ENCODE measurements at places on chromosomes 7 and 10. TPM values are rescaled to one million over a fixed set of nuclear protein-coding genes. Genes with fewer than 3 reads are reported as not detected.

DNA sequence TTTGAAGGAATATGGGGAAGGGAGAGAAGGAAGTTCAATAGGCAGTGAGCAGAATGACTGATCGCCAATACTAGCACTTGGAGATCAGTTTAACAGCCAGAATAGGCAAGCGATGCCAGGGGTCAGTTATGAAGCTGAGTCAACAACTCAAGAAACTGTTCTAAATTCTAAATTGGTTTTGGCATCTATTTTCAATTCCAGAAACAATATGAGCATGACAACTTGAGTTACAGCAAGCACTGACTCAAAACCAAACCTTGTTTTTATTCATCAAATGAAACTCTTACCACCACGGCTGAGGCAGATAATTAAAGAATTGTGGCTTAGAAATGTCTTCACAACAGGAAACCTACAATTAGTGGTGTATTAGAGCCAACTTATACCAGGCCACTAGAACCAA, 180.5 kb upstream of the ASAH2 start:
- DNase-seq, result no peak

GRCh38 chr10:63320683-63321082, 145.1 kb downstream of the JMJD1C start:
- DNase-seq, result no peak

DNA sequence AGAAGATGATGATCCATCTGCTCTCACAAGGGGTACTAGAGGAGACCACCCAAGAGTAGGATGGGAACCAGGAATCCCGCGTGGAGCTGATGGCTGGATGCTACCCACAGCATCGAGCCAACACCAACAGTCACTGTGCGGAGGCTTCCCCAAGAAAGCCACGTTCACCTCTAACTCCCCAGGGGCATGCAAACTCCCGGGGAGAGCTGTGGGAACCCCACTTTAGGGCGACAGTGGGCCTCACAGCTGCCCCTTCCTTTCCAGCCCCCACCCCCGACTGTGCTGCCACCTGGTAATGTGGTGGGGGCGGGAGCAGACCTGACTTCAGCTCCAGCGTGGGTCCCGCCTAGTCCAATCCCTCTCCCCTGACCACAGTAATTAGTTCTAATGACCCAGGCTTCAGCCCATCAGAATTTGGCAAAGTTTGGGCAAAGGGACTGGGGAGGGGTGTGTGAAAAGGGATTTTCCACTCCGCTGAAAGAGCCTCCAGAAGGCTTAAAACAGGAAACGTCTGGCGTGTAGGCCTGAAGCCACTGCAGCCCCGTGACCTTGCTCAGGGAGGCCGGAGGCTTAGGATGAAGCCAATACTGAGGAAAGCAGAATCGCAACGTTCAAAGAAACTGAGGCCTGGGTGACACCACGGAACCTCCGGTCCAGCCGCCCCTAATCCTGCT, 20.3 kb downstream of the ASB13 start:
- no peak for DNase-seq

GRCh38 chr10:32055478-32056135, 618 bp downstream of the KIF5B start:
- DNase-seq, result peak; percentile 65

DNA sequence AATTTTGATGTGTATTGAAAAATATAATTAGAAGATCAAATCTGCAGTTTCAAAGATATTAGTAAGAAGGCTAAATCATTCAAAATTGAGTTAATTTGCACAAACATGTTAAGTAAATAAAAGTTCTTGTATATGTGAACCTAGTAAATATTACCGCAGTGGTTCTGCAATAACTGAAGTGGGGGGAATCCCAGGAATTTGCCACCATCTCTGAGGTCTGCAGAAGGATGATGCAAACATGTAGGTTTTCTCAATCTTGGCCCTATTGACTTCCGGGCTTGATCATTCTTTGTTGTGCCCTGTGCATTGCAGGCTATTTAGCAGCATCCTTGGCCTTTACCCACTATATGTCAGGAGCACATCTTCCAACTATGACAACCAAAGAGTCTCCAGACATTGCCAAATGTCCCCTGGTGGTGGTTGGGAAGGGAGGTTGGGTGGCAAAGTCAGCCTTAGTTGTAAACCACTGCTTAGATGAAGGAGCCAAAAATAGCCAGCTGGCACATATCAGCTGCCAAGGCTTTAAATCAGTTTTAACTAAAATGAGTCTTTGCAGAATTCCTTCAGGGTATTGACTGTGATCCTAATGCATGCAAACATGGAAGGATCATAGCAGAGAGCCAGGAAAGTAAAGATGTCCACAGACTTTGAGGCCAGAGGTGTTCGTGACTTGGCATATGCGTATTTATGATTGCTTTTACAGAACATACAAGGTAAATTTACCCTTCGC, 146.3 kb downstream of the TRIL start:
- no peak for DNase-seq

- no peak for DNase-seq
These were observed 21.6 kb downstream of the RBM28 start for GRCh38 chr7:128322040-128322643.

GRCh38 chr10:132307823-132308586, at the start of gene STK32C:
Gene STK32C, minus strand, starts transcription at chr10:132307950. Its CDS starts 117 bp downstream, at chr10:132307833.
- peak; percentile 81 for DNase-seq

DNA sequence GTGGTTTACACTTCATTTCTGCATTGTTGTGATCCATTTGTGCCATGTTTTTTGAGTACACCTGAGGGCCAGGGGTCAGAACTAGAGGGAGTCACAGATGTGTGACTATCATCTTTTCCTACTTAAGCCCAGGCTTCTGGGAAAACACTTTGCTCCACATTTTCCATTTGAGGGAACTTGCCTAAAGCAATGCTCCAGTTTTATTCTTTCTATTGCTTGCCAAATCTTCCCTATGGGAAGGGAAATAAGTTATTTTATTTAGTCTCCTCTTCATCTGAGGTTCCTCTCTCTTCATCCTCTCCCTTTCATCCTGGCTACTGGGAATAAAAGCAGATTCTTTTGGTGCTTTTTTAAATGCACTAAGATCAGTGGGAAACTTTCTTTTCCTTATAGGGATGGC, 179.9 kb upstream of the PRSS58 start:
- DNase-seq, result no peak

DNA sequence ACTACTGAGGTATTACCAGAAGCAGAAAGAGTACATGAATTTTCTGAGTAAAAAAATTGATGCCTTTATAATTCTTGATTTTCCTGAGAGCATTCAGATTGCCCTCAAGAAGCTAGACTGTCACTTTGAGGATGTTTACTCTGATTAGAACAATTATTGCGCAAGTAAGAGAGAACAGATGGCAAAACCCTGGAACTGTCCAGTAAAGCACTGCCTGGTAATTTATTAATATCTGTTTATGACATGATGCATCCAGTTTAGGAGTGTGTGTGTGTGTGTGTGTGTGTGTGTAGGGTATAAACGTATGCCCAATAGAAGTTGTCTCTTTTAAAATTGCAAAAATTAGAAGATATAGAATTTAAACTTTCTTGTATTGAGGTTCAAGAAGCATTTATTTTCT, 379.7 kb downstream of the PHTF2 start:
- no peak for DNase-seq

DNA sequence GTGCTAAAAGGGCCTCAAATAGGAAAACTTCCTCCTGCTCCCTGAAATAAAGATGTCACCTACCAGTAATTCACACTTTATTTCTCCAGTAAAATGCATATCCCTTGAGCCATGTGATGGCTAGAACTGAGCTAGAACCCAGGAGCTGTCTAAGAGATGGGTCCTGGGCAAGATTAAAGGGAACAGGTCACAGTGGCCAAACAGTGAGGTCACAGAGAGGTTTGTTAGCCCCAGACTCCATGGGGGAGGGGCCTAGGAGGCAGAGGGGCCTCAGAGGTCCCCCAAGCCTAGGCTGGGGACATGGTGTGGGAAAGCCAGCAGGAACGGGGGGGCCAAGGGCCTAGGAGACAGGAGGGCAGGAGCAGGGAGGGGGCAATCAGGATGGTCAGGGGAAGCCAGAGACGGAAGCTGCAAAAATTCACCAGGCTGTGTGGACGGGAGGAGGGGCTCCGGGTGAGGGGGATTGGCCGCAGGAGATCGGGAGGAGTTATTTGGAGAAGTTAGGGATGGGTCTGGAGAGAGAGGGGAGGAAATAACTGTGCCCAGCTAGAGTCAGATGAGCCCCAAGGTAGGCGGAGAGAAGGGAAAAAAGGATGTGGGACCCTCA, 3.3 kb downstream of the FBXO24 start:
- DNase-seq, result no peak

DNA sequence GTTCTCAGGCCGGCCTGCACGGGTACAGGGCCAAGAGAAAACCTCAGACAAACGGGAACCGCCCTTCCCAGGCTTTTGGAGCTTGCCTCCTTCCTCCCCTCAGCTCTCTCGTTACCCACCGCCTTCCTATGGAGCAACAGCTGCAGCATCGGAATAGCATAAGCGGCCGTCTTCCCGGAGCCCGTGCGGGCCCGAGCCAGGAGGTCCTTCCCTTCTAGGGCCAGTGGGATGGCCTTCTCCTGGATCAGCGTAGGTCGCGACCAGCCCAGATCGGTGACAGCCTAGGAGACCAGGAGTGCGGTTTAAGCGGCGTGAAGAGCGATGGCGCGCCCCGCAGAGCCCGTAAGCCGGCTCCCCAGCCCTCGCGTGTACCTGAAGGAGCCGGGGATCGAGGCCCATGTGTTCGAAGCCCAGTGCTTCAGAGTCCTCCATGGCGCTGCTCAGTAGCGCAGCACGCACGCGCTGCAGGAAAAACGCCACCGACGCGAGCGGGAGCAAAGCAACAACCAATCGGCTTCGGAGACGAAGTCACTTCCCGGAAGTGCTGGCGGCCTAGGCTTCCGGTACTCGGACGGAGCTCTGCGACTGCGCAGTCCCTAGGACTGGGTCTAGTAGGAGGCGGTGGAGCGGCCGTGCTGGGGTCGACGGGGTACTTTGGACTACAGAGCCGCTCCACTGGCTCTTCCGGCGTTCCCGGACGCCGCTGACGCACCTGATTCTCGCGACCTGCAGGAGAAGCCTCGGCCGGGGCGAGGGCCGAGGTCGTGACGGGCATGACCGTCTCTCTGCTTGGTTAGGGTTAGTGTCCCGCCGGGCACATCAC, at the start of gene DDX56:
DDX56 (minus strand) TSS at position 445 of the 823 bp plus-strand sequence; CDS start at position 432, 13 bp downstream.
- peak; percentile 90 for DNase-seq

DNA sequence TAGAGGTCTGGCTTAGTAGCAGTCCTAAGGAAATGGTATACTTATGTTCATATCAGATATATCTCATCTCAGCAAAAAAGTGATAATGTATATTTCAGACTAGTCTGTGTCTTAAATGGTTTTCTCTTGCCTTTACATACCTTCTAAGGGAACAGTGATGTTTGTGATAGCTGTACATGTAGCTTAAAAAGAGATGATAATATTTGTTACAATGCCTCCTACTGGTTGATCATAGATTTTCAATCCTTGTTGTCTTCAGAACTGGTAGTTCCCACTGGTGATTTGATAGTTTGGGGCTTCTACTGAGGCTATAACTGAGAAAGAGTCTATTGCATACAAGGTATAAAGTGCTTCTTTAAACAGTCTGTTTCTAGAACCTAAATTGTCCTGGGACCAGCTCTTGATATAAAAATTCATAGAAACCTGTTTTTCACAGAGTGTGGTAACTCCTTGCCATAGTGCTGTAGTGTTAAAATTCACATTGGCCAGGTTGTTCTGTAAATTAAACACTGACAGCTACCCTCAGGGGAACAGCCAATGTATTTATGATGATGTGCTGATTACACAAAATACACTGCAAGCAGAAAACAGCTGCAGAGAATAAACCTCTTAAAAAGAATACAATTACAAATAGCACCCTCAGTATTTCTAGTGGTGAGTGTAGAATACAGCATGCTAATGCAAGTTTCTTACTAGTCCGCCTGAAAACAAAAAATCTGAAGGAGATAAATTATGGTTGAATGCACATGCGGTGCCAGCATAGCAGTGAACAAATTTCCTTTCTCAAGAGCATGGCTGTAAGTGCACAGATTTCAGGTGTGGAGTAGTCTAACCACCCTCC, 90.3 kb downstream of the BTRC start:
- DNase-seq, result no peak

- DNase-seq, result no peak
These were observed 37.5 kb downstream of the PTN start for GRCh38 chr7:137305901-137306621.

SPAM1 gene
- not detected for total RNA-seq

PTPRZ1 gene
- total RNA-seq, result 0.47 TPM

RAMP3 gene
- 5.2 TPM for total RNA-seq

GLI3 gene
- total RNA-seq, result 3.2 TPM

SNCG gene
- total RNA-seq, result 27.5 TPM

SLC16A9 gene
- 1.6 TPM for total RNA-seq

SDK1 gene
- 3.2 TPM for total RNA-seq

CYP2C19 gene
- total RNA-seq, result not detected

ARPC1A gene
- 39.9 TPM for total RNA-seq

HABP2 gene
- 0.19 TPM for total RNA-seq

AGAP9 gene
- 4.2 TPM for total RNA-seq

SAMD9L gene
- 38.5 TPM for total RNA-seq

ANKRD61 gene
- total RNA-seq, result 0.05 TPM

GOLGA7B gene
- 0.52 TPM for total RNA-seq

RSPH10B2 gene
- 0.14 TPM for total RNA-seq
